ENCODE measurements at places on chromosomes 6 and 20. TPM values are rescaled to one million over a fixed set of nuclear protein-coding genes. Genes with fewer than 3 reads are reported as not detected.

DNA sequence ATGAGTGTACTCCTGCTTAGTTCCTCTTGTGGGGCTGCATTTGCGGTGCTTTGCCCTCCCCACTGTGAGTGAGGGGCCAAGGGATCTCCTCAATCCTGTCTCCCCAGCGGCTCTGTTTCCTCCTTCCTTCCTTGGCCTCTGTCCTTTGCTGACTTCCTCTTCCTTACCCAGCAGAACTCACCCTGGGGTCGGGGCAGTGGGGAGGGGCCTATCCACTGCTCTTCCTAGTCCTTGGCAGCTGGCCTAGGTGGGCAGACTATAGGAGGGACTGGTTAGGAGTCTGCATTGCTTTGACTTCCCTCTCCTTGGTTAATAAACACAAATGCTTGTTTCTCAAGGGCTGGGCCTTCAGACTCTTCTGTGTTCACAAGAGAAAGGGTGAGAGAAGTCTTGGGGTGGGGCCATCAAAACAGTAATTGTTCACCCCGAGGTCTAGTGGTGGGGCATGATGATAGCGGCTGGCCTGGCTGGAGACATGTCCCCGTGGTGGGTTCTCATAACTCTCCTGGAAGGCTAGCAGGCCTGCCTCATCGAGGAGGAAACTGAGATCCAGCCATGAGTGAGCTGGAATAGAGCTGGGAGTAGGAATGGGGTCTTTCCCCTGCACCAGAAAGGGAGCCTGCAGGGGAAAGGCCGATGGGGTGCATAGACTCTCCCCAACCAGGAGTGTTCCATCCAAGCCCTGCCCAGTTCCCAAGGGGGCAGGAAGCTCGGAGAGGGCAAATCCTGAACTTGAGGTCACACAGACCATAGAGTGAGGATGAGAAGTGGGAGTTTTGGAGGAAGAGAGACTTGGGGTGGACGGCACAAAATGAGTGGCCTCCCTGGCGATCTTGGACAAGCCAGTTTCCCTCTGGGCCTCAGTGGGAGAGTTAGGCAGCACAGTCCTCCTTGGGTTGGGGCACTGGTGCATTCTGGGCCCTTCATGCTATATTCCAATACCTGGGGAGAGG is 12.7 kb downstream of the FAM110A start:
- no peak for DNase-seq

GRCh38 chr6:117602899-117603588 is 733 bp upstream of the GOPC start:
- DNase-seq, result no peak

Gene DEFB132
- polyA plus RNA-seq, result not detected

Gene DYNLT2
- polyA plus RNA-seq, result 0.32 TPM

Gene GGTLC1
- polyA plus RNA-seq, result not detected

DNA sequence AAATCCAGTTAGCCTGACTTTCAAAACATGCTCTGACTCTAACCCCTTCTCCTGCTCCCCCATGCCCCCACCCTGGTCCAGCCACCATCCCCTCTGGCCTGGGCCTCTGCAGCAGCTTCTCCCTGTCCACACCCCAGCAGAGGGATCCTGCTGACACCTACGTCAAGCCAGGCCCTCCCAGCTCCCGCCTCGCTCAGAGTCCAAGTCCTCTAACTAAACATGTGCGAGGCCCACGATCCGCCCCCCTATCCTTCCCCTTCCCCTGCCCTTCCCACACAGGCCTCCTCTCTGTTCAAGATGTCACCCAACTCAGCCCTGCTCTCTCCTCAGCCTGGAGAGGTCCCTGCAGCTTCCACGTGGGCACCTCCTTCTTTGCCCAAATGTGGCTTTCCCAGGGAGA is 33.7 kb downstream of the NFATC2 start:
- DNase-seq, result no peak

DNA sequence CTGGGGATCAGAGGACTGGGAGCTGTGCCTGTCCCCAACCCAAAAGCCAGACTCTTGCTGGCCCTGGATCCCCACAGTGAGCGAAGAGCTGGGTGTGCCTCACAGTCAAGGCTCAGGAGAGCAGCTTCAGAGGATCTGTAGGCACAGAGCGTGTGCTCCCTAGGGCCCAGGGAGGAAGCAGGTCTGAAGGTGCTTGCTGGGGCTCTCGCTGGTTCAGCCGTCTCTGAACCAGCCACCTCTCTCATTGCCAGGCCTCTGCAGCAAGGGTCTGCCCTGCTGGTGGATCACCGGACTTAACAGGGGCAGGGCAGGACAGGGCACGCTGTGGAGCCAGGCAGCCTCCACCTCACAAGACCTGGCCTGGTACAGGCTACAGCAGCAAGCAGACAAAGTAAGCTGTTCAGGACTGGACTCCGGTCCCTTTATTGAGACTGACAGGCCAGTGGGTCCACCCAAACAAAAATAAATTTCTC is 13.8 kb downstream of the PCIF1 start:
- no peak for DNase-seq

Gene EYS
- 0.04 TPM for polyA plus RNA-seq

Gene BEND6
- 9.8 TPM for polyA plus RNA-seq

DNA sequence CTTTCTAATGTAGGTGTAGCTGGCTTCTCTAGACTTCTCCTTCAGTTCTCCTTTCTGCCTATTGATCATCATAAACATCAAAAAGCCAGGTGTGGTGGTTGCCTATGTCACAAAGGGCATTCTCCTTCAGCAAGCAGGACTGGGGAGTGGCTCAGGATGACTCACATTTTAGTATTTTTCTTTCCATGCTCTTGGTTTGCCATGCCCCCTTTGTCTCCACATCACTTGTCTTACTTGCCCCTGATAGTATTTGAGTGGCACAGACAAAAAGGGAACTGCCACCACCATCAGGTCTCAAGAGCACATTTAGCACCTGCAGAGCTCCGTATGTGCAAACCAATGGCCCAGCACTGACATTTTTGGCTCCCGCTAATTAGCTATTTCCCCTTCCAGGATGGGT is 698.8 kb downstream of the DHX35 start:
- DNase-seq, result no peak

DNA sequence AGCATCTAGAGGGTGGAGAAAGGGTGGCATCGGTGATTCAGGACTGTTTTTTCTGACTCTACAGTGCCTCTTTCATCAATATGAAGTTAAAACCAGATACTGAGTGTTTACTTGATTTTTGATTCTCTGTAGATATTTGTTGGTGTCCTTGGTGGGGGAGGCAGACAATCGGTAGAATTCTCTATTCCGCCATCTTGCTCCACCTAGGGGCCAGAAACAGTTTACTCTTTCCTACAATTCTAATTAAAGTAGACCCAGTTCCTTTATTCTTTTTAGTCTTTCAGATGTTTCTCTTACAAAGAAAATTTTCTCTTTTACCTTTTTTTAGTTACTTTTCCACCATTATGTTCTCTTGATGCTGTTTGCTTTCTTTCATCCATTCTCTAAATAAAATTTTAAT is 162.1 kb upstream of the RAB32 start:
- no peak for DNase-seq

Gene TGM2
- 313 TPM for polyA plus RNA-seq

DNA sequence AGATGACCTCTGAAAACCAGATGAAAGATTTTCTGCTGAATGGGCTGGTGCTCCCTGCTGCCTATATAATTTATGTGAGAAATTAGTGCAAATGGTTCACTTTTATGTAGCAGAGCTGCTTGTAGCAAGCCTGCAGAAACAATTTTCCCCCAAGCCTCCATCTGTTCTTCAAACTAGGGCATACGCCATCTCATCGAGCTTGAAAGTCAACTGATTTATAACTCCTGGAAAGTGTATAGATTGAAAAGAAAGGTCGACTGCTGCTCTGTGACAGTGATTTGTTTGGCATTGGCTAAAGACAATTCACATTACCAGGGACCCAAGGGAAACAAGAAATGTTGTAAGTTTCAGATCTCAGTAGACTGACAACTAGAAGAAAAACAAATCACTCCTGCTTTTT is 93.3 kb downstream of the PACRG start:
- no peak for DNase-seq

Gene IPCEF1
- 0.02 TPM for polyA plus RNA-seq

Gene OPRL1
- polyA plus RNA-seq, result 0.97 TPM

- no peak for DNase-seq
Observed at GRCh38 chr20:44279228-44279627, 31.8 kb downstream of the FITM2 start.

Gene ALDH8A1
- 0.11 TPM for polyA plus RNA-seq

DNA sequence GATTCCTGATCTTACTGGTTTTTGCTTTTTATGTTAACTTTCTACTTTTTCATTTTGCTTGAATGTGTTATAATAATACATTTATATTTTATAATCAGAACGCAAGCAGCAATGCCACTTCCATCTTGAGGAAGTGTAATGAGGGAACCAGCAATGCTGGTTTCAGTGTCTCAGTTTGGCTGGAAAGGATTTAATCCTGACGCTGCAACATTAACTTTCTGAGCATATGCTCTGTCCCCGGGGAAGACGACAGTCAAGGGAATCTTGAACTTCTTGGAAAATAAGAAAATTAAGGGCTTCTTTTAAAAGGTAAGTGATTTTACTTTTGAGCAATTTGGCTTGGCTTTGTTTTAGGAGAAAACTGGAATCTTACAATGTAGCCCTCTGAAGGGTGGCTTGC is 205.5 kb upstream of the AGPAT4 start:
- DNase-seq, result no peak

- DNase-seq, result no peak
Observed at GRCh38 chr6:42745083-42745639, 742 bp downstream of the TBCC start.

DNA sequence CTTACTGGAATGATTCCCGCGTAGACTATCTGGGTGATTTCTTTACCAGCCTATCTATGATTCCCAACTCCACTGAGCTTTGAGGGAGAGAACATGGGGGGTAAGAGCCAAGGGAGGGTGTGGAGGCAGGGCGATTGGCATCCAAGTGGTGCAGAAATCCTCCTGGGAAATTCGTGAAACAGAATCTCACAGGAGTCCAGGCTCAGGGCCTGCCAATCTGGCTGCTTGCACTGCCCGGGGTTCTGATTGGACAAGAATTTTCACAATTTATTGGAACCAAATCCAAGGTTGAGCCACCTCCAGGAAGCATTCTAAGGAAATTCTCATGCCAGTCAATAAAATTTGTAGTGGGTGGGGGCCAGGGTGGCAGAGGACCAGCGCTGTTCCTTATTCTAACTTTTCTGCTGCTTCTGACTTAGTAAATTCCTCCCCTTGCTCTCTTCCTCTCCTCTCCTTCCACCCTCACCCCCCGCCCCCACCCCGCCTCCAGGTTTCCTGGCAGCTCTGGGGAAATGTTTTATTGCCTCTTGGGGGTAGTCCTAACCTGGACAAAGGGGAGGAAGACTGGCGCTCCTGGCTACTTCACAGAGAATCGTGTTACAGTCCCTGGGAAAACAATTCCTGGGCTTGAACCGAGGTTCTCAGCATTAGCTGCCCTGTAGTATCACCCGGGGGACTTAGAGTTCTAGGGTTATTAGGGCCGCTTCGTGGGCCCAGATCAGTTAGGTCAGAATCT is 3.1 kb downstream of the BMP6 start:
- DNase-seq, result no peak

Gene BMP6
- 0.06 TPM for polyA plus RNA-seq

DNA sequence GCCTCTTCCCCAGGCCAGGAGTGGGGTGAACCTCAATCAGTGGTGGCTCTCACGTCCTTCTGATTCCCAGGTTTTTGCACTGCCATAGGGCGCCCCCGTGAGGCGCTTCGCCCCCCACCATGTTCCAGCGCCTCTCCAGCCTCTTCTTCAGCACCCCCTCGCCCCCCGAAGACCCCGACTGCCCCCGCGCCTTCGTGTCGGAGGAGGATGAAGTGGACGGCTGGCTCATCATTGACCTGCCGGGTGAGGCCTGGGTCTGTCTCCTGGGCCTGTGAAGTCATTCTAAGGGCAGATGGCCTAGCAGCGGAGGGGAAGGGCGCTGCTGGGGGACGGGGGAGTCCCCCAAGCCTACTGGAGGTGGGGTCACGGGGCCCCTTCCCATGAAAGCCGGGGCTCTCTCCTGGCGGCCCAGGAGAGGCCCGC is 4.5 kb downstream of the TP53INP2 start:
- no peak for DNase-seq

GRCh38 chr20:38129893-38130609 is 35.0 kb downstream of the TGM2 start:
- no peak for DNase-seq

- no peak for DNase-seq
Observed at GRCh38 chr20:4369119-4369797, 352.5 kb upstream of the PRND start.

Gene RIPPLY2
- polyA plus RNA-seq, result not detected

Gene LAMP5
- 0.06 TPM for polyA plus RNA-seq

GRCh38 chr6:153401751-153402150 is 270.7 kb upstream of the RGS17 start:
- DNase-seq, result no peak
